Activated naive CD4-positive, alpha-beta T cell (primary cell): ENCODE measurements at places on chromosomes 2 and 18.

- no peak for DNase-seq
Observed at GRCh38 chr2:60837123-60837522, 44.3 kb upstream of the REL start.

DNA sequence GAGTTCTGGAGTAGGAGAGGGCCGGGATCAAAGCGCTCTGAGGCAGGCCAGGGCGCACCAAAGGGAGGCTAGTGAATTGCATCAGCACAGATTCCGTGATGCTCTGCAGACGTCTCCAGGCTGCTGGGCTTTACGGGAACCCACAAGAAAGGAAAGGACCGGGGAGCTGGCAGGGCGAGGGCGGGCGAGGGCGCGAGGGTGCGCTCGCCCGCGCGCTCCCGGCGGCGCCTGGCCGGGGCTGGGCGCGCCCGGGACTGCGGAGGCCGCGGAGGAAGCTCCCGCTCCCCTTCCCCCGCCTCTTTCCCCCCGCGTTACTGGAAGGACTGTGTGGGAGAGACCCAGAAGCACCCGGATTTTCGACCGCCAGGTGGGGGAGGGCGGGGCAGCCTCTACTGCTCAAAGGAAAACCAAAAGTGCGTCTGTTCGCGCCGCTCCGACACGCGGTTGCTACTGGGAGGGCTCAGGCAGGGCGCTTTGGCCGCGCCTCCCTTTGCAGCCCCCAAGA, 2.4 kb upstream of the FOSL2 start:
- DNase-seq: peak; percentile 58

GRCh38 chr2:127573771-127574170, 38.3 kb downstream of the MYO7B start:
- no peak for DNase-seq

DNA sequence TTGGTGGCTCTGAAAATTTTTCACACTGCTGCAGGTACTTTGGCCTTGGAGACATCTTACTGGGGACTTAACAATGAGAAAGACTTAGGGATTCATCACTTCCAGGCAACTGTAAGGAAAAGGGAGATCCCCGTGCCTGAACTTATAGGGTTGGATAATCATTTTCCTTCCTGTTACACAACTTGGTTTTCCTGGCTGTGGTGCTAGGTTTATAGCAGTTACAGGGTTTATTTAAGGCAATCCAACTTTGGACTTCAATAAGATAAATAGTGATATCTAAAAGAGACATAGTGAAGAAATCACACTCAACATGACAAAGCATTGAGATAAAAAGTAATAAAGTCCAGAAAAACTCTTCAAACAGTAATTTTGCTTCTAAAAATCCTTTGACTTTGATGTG, 70.2 kb upstream of the RAPH1 start:
- DNase-seq: no peak

DNA sequence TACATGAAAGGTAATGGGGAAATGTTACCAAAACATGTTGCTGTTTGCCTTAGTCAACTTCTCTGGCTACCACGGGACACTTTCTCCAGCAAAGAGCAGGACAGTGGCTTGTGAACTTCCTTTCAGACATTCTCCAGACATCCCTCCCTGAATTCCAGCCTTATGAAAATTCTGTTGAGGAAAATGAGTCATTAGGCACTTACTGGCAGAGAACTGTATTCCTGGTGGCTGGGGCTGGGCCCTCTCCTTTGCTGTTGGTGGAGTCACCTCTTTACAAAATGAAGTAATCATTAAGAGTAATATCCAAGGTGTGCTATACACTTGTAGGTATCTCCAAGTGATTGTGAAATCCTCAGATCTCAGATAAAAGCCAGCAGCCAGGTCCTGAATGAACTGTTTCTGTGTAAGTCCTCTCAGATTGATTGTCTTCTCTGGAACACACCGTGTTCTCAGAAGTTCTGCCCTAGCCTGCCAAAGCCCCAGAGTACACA, 1.3 kb upstream of the FAP start:
- DNase-seq: no peak

GRCh38 chr2:232757905-232758304, 18.5 kb downstream of the KCNJ13 start:
- DNase-seq: no peak

DNA sequence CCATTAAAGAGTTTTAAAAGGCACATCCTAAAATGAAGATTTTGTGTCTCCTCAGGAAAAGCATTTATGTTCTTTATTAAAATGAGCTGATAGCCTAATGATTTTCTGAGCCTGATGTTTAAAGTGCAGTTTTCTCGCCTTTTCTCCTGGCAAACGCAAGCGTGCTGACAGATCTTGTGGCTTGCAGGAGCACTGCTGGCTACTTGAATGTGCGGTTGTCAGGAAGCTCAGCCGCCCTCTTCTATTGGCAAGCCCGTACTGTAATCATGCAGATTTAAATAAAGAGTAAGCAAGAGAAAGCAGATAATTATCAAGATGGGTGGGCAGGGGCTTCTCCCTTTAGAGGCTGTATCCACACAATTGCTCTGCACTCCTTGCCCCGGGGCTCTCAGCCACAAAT, 139.5 kb upstream of the SPHKAP start:
- no peak for DNase-seq

- no peak for DNase-seq
Observed at GRCh38 chr2:74693213-74693612, 39.2 kb downstream of the SEMA4F start.

DNA sequence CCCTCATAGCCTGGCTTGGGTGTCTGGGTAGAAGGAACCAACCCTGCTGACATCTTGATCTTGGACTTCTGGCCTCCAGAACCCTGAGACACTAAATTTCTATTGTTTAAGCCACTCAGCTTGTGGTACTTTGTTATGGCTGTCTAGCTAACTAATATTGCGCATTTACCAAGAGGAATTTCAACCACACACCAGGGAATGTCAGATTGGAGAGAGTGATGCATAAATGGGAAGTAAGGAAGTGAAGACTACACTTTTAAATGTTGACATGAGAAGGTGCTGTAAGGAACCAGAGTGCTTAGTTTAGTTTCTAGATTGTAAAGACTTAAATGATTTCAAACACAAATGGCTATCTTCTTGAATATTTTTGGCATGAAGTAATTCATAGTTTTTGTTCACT, 98.9 kb upstream of the ITGB6 start:
- DNase-seq: no peak

DNA sequence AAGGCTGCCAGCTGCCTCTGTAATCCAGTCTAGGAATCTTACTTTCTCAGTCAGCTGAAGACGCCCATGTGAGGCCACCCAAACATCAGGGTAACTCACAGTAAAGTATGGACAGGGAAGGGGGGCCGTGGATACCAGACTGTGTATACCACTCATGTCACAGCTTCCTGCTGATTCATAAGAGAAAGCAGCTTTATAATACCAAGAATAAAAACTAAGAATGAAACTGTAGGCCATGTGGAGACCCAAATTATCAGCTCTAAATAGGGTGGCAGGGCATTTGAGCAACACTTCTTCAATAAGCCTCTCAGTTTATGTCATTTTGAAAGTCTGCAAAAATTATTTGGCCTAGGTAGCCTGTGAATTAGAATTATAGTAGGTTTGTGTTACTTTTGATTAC, 115.0 kb upstream of the CDCA7 start:
- DNase-seq: no peak

DNA sequence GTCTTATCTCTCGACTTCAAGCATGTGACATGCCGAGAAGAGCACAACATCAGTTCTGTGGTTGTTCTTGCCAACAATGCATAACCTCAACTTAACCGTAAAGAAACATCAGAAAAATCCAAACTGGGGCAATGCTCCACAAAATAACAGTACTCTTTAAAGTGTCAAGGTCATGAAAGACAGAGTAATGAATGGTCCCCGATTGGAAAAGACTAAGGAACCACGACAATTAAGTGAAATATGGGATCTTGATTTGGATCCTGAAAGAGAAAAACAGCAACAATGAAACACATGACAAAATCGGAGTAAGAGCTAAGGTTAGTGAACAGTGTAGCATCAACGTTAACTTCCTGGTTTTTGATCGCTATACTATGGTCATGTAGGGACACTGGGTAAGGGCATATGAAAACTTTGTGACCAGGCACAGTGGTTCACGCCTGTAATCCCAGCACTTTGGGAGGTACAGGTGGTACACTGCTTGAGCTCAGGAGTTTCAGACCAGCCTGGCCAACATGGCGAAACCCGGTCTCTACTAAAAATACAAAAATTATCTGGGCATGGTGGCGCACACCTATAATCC, 55.2 kb downstream of the UNC50 start:
- no peak for DNase-seq
